ENCODE measurements at places on chromosomes 13 and 19.

GRCh38 chr19:11736696-11737095 lies 2.0 kb downstream of the ZNF823 start:
- peak; percentile 17 for DNase-seq

DNA sequence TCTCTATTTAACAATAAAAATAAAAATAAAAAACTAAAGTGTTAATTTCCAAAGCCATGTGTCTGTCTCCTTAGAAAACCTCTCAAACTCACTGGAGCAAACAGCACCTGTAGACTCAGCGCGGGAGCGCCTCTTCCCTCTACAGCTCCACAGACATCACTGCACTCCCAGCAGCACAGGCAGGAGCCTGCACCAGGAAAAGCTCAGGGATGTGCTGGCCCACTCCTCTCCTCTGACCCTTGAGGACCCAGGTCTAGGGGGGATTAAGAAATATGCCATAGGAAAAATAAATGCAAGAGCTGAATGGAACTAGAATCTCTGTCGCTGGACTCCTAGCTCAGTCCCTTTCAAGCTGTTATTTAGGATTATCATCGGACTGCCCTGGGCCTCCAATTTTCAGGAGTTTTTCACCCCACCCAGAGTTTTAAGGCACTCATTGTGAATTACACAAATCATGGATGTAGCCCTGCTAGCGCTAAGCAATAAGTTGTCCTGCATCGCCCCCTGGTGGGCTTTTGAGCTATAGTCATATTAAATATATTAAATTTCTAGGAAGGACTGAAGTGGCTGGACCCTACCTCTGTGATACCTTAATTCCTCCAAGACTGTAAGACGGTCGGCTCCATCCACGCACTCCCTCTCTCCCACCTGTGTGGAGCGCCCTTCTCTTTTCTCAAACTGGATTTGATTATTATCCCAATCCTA lies 333.9 kb downstream of the UQCRFS1 start:
- peak; percentile 82 for DNase-seq

DNA sequence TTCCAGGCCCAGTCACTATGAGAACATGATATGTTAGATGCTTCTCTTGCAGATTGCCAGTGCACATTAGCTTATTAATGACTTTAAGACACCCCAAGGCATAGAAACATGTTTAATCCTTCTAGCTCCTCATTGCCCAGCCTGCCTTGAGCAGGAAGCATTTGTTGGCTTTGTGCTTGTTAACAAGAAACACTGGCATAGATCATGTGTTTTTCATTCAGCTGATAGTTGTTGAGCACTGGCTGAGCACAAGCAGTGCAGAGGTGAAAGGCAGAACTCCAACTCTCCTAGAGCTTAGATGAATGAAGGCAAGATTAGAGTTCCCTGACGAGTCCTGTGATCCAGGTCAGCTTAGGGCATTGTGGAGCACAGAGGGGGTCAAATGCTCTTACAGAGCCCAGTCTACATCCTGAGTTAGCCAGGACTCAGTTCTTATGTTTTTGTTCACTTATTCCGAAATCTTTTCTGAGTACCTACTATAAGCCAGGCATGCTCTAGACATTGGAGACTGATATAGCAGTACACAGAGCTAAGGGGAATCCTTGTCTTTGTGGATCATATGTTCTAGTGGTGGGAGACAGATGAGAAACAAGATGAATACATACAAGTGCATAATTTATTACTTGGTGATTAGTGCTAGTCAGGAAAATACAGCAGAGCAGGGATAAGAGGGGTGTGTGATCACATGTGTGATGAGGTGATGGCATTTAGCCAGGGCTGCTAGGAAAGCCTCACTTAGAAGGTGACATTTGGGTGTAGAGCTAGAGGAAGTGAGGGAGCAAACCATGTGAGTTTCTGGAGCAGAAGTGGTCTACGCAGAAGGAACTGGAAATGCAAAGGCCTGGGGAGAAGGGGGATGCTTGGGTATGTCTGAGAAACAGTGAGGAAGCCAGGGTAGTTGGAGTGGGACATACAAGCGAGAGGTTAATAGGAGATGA lies 101.2 kb downstream of the WASF3 start:
- no peak for DNase-seq

GRCh38 chr13:80923907-80924306 lies 583.0 kb upstream of the SPRY2 start:
- peak; percentile 36 for DNase-seq

GRCh38 chr19:13207846-13208671 lies 57.8 kb downstream of the IER2 start:
- DNase-seq = peak; percentile 82

DNA sequence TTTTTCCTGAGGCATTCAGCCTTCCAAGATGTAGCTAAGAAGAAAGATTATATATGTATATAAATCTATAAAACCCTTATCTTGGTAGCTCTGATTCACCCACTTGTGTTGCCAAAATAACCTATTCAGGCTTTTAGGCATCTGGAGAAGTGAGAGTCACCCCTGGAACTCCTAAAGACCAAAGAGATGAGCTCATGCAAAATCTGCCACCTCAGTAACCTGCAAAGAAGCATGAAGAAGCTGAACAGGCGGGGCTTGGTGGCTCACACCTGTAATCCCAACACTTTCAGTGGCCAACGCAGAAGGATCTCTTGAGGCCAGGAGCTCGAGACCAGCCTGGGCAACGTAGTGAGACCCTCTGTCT lies 393.7 kb downstream of the FOXO1 start:
- DNase-seq = peak; percentile 32

DNA sequence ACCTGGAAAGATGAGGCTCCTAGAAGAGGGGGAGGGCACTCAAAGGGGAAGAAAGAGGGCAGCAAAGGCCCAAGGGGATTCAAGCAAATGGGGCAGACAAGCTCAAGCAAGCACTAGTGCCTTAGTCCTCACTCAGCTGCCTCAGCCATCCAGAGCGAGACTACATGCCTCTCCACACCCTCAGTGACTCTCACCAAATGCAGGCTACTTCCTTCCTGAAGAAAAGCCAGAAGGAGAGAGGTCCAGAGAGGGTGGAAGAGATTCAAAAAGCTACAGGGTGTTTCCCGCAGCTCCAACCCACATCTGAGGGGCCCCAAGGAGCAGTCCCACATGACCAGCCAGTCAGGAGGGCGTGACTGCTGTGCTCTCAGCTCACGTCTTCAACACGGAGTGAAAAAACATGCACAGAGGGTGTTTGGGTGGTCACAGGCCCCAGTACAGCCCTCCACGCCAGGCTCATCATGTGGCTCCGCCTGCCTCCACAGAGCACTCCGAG lies 40.5 kb downstream of the MIPEP start:
- DNase-seq = no peak

GRCh38 chr13:36174923-36175322 lies 39.4 kb downstream of the SOHLH2 start:
- no peak for DNase-seq

DNA sequence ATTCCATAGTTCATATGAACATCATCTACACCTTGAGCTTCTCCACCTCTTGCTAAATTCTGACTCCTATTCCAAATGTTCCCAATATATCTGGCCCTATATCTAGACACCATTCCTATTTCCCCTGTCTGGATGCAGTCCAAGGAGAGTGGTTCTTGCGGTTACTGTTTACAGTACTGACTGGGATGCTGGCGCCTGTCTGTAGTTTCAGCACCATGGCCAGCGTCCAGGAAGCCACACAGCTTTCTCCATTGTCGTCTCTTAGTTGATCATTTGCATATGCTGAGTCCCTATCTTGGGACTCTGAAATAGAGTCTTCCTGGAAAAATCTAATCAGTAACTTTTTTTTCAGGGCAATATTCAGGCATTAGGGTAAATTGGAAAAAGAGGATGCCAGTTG lies 14.9 kb downstream of the LAIR2 start:
- peak; percentile 37 for DNase-seq

GRCh38 chr13:52844836-52845235 lies 3.6 kb downstream of the PCDH8 start:
- DNase-seq = no peak

DNA sequence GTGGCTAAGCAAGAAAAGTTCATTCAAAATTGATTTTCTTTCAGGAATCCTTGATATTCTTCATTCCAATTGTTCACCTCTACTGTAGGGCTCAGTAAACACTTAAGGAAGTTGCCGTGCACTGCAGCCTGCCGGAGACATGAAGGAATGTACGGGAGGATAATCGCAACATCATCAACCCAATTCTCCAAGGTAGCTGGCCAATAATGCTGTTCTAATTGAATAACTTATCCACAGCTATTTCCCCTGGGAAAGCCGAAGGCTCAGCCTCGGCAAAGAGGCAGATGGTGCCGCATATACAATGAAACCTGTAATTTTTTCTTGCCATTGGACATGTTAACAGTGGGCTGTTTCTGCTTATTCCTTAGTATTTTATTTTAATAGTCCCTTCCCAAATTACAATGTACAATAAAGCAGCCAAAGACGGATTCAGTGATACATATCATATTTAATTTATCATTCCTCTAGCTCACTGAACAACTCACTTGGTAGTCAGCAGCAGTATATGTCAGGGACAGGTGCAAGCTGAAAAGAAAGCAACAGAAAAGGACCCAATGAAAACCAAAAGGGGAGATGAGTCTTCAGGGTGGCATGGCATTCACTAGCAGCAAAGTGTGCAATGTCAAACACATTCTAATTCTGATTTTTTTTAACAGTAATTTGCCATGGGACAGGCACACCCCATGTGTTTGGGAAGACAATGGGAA lies 420.5 kb upstream of the KLF12 start:
- DNase-seq = no peak

GRCh38 chr19:58538257-58539168 lies 5.4 kb upstream of the TRIM28 start:
- no peak for DNase-seq

- DNase-seq = no peak
These were observed 233.9 kb upstream of the TSHZ3 start for GRCh38 chr19:31583148-31583547.

- no peak for DNase-seq
These were observed 7.3 kb upstream of the TYROBP start for GRCh38 chr19:35915443-35915842.

All from choroid plexus epithelial cell (primary cell).